ENCODE measurements at places on chromosomes 1 and 21.
A peak's percentile ranks its signal among the peaks of the same experiment; 100 is the strongest.

GRCh38 chr1:103197216-103197615 is 88.9 kb upstream of the COL11A1 start:
- no peak for DNase-seq

DNA sequence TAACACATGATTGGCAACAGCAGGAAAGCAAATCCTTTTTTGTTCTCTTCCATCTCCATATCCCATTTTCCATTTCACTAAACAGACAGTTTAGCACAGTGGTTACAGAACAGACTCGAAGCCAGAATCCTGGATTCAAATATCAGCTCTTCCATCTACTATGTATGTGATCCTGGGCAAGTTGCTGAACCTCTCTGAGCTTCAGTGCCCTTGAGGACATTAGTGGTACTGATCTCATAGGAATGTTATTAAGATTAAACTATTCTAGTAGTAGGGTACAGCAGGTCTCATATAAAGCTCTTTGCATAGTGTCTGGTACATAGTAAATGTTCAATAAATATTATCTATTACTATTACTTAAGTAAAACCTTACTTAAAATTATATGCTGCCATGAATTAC is 13.8 kb upstream of the HHIPL2 start:
- no peak for DNase-seq

GRCh38 chr1:2098301-2098698 is 48.1 kb downstream of the PRKCZ start:
- no peak for DNase-seq

- DNase-seq, result no peak
These were observed 95.5 kb downstream of the ST6GALNAC3 start for GRCh38 chr1:76170084-76170483.

- no peak for DNase-seq
These were observed 6.9 kb upstream of the DNAH14 start for GRCh38 chr1:224922404-224923164.

DNA sequence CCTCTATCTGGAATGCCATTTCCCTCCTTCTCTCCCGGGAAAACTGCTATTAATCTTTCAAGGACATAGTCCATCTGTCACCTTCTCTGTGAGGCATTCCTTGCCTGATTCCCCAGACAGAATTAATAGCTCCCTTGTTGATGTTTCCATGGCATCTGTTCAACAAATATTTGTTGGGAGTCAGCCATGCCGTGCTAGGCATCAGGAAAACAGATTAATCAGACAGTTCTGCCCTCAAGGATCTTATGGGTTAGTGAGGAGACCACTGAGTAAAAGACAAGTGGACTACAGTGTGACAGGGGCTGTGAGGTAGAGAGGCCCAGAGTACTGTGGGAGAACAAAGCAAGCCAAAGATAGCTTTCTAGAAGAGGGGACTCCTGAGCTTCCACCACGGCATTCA is 11.4 kb upstream of the MAGOH start:
- no peak for DNase-seq

GRCh38 chr21:25660233-25660632 is 21.2 kb downstream of the JAM2 start:
- no peak for DNase-seq

DNA sequence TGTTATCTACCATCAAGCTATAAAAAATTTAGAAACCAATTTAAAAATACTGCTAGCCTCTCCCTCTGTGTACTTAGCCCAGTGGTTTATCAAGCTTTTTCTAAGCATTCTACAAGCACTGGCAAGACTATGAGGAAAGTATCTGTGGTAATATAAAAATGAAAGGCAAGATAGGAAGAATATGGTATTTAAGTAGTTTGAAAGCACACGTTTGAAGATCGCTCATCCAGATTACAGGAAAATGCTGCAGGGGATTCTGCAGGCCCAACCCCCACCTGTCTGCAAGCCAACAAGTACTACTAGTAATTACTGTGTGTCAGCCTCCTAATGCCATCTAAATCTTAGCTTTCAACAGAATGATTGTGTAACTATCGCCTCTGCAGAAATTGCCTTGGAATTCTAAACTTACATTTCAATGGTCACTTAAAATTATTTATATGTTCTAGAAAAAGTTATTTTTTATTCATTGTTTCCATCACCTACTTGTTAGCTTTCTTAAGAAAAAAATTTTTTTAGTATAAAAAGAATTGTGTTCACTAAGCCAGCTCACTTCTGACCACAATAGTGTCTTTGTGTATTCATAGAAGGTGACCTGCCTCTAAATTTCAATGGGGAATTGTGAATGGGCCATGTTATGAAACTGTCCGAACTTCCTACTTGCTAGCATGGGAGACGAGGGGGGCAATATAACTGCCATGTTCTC is 8.5 kb downstream of the ERRFI1 start:
- DNase-seq, result no peak

GRCh38 chr1:150567717-150568593 is 11.5 kb downstream of the MCL1 start:
- DNase-seq, result no peak

- no peak for DNase-seq
These were observed 32.8 kb downstream of the LHX4 start for GRCh38 chr1:180262628-180263488.

DNA sequence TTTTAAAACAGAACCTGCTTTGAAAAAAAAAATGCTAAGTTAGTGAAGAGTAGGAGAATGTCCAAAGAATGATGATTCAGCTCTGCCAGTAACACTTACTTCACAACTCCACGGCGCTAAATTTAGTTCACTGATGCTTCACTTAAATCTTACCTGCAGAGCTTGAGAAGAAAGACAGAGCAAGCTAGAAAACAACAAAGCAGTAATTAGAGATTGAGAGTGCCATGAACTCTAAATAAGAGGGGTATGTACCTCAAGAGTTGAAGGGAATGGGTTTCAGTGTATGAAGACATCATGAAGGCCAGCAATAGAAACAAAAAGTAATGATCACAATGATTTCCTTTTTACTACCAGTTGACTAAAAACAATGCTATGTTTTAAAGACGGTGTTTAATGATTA is 32.8 kb downstream of the EPRS1 start:
- no peak for DNase-seq

DNA sequence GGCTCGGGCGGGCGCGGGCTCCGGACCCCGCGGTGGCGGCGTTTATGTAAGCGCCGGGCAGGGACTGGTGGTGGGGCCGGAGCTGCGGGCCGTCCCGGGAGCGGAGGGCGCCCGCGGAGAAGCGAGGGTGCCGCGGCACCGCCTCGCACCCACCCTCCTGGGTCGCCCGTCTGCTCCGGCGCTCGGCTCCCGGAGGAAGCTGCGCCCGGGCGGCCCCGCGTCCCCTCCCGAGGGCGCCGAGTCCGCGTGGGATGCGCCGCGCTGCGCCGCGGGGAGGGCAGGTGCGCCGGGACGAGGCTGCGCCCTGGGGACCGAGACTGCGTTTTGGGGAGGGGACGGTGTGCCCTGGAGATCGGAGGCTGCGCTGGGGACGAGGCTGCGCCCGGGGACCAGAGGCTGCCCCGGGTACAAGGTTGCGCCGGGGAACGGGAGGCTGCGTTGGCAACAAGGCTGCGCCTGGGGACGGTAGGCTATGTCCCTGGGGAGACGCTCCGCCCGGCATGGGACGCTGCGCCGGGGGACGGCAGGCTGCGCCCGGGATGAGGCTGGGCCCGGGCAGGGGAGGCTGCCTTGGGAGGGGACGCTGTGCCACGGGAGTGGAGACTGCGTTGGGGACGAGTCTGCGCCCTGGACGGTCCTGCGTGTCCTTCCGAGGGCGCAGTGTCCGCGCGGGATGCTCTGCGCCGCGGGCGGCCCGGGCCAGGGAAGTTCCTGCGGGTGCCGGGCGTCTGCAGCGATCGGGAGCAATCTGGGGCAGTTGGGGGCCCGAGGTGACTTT is 627 bp downstream of the ADARB1 start:
- DNase-seq, result peak; percentile 9

GRCh38 chr1:212860713-212861581 is 2.9 kb downstream of the FLVCR1 start:
- no peak for DNase-seq

GRCh38 chr1:11680270-11681070 is 478 bp downstream of the MAD2L2 start:
- no peak for DNase-seq

- no peak for DNase-seq
These were observed 16.3 kb downstream of the CLIC4 start for GRCh38 chr1:24761582-24761981.

DNA sequence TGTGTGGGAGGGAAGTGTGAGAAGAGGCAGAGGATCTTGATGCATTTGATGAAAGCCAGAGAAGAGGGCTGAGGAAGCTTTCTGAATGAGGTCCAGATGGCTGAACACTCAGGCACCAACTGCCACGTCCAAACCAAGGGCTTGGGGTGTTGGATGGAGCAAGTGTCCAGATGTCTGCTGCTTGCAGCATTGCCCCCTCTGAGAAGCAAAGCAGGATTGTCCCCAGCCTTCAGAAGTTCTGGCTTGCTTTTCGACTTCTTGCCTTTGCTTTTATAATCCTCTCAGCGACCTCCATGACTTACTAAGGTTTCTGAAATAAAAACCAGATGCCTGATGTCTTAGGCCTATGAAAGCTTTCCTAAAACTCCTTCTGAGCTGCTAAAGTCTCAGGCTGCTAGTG is 182.5 kb downstream of the HUNK start:
- no peak for DNase-seq

DNA sequence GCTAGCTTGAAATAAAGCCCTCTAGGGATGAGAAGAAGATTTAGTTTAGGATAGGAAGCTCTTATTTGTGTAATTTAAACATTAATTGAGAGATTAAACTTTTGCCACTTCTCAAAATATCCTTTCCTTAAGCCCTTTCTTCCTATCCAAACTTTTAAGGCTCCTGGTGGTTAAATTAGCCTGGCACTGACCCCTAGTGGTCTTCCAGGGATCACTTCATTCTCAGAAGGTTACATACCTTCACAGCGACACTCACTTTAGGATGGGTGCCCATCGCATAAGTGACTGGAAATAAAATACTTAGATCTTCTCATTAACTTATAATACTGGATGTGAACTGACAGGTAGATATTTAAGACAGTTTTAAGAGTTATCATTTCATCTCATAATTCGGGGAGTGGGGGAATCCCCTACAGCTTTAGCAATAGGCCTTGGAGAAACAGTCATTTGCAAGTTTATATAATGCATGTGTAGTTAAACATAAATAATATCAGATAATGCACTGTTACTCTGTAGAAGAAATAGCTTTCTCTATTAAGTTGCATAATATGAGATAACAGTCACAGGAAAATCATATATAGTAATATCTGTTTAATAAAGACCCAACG is 7.4 kb downstream of the LHX9 start:
- no peak for DNase-seq

DNA sequence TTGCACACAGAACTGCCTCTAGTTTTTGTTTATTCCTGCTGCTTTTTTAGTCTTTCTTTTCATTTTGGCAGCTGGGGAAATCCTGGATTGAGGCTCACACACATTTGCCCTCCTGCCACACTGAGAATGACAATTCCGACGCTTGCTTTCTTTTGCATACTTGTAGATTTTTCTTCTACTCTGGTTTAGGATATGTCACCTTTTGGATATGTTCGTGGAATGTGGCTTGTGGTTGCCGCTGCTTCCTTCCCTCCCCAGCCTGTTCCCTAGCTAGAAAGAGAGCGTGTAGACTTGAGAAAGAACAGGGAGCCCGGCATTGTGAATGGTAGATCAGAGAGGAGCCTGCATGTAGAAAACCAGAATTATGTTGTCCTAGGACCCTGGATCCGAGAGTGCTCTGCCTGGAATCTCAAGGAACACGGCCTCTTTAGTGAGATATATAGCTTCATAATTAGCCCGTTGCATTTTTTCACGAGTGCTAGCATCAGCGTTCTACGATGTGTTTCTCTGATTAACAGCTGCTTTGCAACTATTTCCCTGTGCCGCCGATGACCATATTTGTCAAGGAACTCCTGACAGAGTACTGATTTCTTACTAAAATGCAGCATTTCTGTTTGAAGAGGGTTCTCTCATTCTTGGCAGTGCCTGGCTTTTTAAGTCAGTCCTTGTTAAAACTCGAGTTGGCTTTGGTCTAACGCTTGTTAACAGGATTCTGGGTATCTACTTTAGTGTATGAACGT is 56.2 kb downstream of the PEX14 start:
- DNase-seq, result no peak

GRCh38 chr1:3597599-3597964 is 13.7 kb downstream of the MEGF6 start:
- peak; percentile 6 for DNase-seq

DNA sequence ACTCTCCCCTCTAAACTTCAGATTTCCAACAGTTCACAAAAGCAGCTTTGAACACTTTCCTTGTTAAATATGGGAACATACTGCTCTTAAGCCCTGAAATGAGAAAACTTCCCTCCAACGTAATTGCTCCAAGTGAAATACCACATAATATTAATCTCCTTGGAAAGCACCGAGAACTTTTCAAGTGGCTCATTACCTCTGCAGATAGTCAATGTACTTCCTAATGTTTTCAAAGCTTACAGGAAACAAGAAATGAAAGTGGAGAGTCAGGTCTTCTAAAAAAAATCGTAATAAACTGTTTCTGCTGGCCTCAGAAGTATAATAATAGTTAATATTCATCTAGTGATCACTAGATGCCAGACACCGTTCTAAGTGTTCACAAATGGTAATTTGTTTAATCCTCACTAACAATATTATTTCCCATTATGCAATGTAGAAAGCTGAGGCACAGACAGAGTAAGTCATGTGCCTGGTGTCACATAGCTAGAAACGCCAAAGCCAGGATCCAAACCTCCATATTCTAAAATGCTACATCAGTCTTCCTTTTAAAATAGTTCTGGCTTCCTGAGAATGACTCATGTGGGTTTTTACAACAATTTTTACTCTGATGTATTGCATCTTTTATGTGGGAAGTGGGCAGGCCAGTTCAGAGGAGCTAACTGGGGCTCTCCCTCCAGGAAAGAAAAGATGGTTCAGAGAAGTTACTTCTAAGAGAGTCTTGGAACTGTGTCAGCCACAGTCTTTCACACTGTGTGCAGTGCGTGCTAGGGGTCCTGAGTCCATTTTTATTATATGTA is 177.2 kb downstream of the PLPPR4 start:
- DNase-seq, result no peak

- no peak for DNase-seq
These were observed 27.7 kb downstream of the CDC42 start for GRCh38 chr1:22080191-22080590.

GRCh38 chr1:194241215-194241614 is 1054.8 kb upstream of the B3GALT2 start:
- no peak for DNase-seq

- no peak for DNase-seq
These were observed 92.9 kb upstream of the TTC39A start for GRCh38 chr1:51423073-51423821.

Data from activated T-cell treated with anti-CD3 and anti-CD28 coated beads for 1 hour (primary cell).